NCI-H2081 treated with DMSO at 0.1 percent for 48 hours (cell line): ENCODE measurements at places on chromosomes 11 and 22.

- no peak for DNase-seq
Measured at GRCh38 chr11:119612814-119613213, 116.2 kb downstream of the NECTIN1 start.

- DNase-seq = no peak
Measured at GRCh38 chr11:65425105-65425970, 2.7 kb downstream of the NEAT1 start.

DNA sequence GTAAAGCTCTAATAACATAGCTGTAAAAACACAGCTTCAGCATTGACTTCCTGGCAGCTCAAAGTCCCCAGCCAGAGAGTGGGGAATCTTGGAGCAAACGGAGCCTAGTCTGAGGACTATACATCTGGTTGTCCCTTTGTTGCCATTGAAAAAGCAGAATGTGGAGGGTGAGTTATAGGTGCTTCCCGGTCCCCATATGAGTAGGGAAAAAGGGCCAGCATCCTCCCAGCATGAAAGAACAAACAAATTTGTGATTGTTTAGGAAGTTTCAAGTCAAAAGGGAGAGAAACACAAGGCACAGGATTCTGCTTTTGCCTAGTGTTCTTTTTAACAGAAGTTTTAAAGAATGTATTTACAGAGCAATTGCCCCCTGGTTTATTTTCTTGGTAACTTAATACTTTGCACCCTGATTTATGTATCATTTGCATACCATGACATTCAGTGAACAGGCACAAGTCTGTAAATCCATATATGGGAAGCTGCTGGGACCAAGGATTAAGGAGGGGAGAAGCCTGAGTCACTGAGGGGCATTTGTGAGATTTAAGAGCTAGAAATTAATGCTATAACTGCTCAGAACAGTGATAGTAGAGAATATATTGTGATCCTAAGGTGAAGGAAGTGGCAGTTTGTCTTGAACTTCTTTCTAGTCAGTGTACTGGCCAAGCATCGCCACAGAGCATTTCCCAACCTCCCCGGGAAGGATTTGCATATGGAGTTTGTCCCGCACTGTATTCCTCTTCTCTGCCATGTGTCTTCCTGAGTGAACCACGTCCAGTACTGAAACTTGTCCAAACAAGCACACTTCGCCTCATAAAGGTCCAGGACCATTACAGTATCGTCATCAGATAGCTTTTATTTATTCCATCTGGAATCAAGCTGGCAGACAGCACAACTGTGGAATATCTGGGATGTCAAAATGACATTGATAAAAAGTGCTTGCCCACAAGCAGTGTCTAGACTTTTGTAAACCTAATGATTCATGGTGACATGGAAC lies 103.0 kb downstream of the DBX1 start:
- no peak for DNase-seq

DNA sequence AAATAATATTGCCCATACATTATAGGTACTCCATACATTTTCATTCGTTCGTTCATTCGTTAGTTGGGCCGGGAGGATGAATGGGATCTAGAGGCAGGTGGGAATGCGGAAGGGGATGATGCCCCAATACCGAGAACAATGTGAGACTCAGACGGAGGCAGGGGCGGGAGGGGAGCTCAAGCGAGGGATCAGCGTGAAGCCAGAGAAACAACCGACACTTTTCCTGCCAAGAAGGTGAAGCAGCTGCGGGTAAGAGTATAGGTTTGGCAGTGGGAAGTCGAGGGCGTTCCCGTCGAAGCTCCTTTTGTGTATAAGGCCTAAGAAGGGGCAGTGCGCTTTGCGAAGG lies 1.1 kb upstream of the ARHGEF17 start:
- DNase-seq = no peak

DNA sequence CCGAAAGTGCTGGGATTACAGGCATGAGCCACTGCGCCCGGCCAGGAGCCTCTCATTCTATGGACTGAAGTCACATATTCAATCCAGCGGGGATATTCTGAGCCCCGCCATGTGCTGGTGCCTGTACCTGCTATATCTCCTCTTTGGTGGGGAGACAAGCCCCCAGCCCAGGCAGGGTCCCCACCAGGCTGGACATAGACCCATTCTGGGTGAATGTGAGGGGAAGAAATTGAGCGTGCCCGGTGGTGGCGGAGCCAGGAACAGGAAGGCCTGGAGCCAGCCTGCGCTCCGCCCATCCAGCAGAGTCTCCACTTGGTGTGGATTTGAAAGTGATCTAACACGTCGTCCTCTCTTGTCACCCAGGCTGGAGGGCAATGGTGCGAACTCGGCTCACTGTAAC lies 38.0 kb upstream of the CSNK1E start:
- no peak for DNase-seq

GRCh38 chr11:61586792-61587430 lies 6.0 kb upstream of the SYT7 start:
- no peak for DNase-seq

- no peak for DNase-seq
Measured at GRCh38 chr22:44012162-44012561, 11.9 kb upstream of the PARVB start.

DNA sequence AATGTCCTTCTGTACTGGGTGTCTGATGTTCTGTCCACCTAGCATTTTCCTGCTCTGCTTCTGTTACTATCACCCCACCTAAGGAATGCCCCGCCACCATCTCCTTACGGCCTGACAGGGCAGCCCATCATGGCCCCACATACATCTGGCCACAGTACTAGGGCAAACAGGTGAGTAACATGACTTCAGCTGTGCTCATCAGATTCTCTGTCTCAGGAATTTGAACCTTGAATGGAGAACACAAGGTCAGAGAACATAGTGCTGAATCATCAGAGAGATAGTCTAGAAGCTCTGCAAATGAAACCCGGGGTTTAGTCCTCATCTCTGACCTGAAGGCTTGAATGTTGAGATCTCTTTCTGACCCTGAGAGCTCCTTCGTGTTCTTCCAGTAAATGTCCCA lies 32.4 kb downstream of the ZC3H12C start:
- no peak for DNase-seq

GRCh38 chr22:46619240-46619829 lies 851 bp upstream of the GRAMD4 start:
- DNase-seq = no peak

- DNase-seq = no peak
Measured at GRCh38 chr22:28923826-28924732, 40.7 kb downstream of the ZNRF3 start.

DNA sequence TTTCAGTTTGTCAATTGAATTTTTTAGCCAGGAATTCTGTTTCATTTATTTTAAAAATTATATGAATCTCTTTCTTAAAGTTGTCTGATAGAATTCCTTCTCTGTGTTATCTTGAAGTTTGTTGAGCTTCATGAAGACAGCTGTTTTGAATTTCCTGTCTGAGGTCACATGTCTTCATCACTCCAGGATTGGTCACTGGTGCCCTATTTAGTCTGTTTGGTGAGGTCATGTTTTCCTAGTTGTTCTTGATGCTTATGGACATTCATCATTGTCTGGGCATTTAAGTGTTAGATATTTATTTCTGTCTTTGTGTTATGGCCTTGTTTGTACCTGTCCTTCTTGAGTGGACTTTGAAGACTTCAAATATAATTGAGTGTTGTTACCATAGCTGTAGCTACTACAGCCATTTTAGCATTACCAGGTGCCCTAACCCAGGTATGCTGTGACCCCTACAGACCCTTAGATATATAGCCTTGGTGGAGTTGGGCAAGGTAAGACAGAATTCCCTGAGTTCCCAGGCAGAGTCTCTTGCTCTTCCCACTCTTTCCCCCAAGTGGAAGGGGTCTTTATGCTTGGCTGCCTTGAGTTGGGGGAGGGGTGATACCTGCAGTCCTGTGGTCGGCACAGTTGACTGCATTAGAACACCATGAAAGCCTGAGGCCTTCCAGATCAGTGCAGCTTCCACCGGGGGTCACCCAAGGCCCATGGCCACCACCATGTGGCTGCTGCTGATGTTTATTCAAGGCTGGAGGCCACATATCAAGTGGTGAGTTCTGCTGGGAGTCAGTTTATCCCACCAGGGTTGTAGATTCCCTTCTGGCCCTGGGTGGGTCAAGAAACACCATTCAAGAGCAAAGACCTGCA lies 229.6 kb downstream of the DYNC2H1 start:
- no peak for DNase-seq

DNA sequence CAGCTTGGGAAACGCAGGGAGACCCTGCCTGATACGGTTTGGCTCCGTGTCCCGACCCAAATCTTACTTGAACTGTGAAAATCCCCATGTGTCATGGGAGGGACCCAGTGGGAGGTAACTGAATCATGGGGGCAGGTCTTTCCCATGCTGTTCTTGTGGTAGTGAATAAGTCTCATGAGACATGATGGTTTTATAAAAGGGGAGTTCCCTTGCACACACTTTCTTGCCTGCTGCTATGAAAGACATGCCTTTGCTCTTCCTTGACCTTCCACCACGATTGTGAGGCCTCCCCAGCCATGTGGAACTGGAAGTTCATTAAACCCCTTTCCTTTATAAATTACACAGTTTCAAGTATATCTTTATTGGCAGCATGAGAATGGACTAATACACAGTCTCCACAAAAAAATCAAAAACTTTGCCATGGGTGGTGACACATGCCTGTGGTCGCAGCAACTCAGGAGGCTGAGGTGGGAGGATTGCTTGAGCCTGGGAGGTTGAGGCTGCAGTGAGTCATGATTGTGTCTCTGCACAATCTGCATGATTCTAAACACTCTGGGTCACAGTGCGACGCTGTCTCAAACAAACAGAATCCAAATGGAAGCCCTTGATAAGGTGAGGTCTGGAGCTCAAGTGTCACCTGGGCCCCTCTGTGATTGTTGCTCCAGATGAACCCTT lies 34.9 kb downstream of the SYN3 start:
- no peak for DNase-seq

DNA sequence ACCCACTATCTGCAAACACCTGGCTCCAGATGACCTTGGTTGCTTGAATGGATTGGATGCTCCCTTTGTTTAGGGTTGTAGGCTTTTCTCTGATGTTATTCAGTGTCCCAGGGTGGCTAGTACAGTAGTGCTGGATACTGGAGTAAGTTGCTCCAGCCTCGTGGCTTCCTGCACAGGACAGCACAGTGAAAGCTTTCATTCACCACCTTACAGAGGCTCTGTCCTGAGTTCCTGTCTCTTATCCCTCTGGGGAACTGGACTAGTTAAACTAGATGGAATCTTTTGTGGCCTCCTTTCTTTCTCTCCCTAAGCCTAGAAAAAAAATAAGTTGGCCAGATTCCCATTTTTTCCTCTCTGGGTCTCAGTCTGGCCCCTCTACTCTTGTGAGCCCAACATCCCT lies 42.6 kb downstream of the MRPL48 start:
- DNase-seq = no peak

DNA sequence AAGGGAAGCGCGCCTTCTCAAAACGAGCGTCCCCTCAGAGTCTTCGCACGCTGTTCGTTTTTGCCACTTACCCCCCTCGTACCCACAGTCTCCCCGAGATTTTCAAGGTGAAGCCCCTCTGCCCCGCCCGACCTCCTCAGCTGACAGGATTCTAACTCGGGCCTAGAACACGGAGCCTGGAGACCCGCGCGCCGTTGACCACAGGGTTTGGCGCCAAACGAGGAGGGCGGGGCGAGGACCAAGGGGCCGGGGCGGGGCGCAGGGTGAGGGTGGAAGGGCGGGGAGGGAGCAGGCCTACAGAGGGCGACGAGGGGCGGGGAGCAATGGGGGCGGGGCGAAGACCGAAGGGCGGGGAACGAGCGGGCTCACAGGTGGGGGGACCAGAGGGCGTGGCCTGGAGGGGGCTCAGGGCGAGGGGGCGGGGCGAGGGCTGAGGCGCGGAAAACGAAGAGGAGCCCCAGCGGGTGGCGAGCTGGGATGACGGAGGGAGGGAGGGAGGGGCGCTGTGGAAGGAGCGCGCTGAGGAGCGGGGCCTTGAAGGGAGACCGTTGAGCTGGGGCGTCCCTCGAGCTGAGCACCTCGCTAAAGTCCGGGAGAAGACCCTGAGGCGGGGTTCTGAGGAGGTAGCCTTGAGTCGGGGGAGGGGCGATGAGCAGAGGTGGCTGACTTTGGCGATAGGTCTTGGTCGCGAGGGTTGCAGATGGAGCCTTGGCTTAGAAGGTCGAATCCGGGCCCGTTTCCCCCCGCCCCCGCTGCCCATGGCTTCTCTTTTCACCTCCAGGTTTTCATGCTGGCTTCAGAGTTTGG lies at the start of gene DMC1:
TSS of gene DMC1 (minus strand) at position 212 of the 807 bp plus-strand sequence. CDS start 1,927 bp downstream, outside the sequence.
- no peak for DNase-seq

- no peak for DNase-seq
Measured at GRCh38 chr11:64372021-64372420, 13.1 kb downstream of the RPS6KA4 start.

- no peak for DNase-seq
Measured at GRCh38 chr11:64611869-64612646, 21.0 kb downstream of the SLC22A12 start.

GRCh38 chr22:20926243-20926642 lies 9.0 kb downstream of the CRKL start:
- no peak for DNase-seq

- DNase-seq = no peak
Measured at GRCh38 chr11:118098996-118099837, 12.5 kb upstream of the SMIM35 start.

GRCh38 chr11:104526006-104526405 lies 362.1 kb upstream of the PDGFD start:
- no peak for DNase-seq

GRCh38 chr22:44525941-44526778 lies 28.1 kb upstream of the RTL6 start:
- DNase-seq = no peak

DNA sequence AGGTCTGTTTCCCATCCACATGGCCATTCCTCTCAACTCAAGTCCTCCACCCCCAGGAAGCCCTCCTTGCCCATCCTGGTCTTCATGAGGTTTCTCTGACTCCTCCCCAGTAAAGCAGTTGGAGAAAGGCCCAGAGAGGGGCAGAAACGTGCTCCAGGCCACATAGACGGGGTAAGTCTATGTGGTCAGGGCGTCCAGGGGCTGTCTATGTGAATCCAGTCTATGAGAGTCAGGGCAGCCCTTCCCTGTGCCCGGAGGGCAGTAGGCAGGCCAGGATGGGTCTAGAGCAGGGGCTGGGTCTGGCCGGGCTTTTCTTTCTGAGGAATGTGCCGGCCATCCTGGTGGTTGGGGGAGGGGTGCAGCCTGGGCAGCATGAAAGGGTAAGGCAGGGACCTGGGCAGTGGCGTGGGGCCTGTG lies 11.7 kb downstream of the GUCD1 start:
- DNase-seq = no peak

DNA sequence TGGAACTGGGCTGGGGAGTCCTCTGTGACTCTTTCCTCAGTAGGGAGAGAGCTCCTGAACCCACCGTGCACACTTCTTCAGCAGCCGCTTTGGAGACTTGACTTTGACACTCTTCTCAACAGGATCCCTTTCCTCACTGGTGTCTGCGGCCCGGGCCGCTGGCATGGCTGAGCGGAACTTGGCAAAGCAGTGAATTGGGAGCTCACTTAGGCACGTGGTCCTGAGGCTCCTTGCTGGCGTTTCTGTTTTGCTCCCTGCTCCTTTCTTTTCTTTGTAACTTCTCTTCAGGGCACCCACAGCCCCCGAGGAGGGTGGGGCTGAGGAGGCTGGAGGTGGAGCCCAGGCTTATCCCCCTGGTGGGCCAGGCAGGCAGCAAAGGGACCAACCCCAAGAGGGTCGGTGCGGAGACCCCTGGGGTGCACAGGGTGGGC lies 8.4 kb upstream of the KCNQ1OT1 start:
- DNase-seq = no peak
